ENCODE measurements at places on chromosomes 1 and 21.
A peak's percentile ranks its signal among the peaks of the same experiment; 100 is the strongest.

- DNase-seq: peak; percentile 25
These were observed 30.7 kb upstream of the AGPAT3 start for GRCh38 chr21:43834146-43834905.

DNA sequence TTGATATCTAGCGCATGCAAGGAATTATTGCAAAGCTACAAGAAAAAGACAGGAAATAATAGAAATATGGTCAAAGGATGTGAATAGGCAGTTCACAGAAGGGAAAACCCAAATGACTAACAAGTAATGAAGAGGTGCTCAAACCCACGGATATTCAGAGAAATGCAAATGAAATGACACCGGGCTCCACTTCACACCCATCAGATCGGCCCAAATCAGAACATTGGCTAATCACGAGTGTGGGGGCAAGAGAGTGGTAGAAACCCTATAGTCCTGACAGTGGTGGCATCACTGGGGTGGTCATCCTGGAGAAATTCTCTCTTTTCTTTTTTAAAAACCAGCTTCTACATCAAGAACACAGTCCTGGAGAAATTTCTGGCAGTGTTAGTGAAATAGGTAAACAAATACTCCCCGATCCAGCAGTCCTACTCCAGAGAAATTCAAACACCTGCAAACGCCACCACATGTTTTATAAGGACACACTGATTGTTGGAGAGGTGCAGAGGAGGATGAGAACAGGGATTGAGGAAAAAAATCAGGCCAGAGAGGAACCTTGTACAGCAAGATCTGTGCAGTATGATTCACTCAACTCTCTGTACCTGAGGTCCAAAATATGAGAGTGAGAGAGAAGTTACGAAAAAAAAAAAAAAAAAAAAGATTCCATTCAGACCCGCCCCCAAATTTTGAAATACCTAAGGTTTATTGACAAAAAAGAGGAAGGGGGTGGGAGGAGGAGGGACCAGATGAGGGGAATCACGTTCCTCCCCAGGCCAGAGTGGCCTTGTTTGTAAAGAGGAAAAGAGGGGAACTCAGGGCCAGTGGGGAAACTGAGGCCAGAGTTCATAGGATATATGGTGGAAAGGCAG, 9.2 kb upstream of the TNFRSF1B start:
- DNase-seq: no peak

DNA sequence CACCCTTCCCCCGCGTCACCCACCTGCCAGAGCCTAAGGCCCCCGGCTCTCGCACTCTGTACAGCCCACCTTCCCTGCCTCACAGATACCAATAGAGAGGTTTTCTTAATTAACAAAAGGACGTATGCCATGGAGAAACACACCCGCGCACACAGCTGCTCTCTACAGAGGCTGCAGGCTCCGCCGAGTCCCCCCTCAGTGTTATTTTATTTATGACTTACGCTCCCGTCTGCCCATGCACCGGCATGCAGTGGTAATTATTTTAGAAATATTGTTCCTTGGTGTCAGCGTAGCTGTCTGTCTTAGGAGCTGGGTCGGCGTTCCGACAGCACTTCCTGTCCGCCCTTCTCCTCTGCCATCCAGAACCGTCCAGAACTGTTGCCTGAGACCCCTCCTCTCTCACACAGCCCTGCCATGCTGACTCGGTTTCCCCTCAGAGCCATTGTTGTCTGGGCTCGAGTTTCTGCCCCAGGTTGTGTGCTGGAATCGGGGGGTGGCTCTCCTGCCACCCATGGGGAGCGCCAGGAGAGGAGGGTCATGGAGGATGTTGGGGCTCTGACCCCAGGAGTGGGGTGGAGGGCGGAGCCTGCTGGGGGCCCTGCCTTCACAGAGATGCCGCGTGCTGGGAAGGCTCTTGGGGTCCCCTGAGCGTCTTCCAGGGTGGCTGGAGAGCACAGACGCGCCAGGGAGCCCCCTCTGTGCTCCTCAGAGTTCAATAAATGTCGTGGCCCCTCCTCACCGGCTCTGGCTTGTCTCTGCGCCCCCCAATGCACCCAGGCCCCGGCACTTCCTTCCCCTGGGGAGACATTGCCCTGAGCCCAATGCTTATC, 39.6 kb upstream of the COL6A1 start:
- peak; percentile 25 for DNase-seq

DNA sequence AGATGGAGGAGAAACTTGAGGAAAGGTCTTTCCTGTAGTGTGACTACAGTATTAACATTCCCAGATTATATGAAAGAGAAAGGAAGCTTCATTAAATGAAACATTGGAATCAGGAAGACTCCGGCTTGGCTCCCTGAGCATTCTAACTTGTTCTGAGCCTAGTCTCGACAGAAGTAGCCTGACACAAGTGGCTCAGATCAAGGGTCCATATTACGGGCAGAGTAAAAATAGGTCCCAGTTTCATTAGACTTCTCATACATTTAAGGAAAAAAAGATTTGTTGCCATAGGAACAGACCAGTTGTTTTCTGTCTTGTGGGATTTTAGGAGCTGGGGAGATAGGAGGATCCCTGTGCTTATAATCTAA, 12.8 kb downstream of the SMAP2 start:
- DNase-seq: no peak

DNA sequence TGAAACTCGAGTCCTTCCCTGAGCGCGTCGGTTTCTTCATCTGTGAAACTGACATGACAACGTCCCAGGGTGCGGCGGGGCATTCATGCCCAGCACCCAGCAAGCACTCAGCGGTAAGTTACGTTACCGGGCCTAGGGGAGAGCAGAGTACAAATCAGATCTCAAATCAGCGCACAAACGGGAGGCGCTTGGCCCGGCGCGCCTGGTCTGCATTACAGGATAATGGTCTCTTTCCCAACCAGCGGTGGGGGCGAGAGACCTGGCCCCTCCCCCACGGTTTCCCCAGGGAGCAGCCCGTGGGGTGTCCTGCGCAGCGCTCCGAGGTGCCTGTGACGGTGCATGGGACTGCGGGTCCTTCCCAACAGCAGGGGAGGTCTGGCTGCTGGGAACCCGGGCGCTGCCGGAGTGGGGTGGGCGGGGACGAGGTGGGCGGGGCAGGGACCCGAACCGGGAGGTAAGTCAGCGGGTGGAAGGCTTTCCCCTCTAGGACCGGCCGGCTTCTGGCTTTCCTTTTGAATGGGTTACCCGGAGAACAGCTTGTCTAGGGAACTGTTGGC, 1.0 kb downstream of the TMEM51 start:
- DNase-seq: no peak

GRCh38 chr1:205346956-205347574, 9.7 kb downstream of the KLHDC8A start:
- DNase-seq: no peak

DNA sequence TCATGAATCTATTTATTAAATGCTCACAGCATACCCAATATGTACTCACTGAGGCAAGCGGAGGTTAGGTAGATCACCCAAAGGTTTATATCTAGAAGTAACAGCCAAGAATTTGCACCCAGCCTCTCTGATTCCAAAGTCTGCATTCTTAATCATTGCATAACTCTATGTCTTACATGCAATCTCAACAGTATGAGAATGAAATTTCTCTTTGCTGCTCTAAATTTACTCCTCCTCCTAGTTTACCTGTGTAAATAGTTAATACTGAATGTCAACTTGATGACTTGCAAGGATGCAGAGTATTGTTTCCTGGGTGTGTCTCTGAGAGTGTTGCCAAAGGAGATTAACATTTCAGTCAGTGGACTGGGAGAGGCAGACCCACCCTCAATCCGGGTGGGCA, 840.6 kb downstream of the BRINP3 start:
- no peak for DNase-seq

DNA sequence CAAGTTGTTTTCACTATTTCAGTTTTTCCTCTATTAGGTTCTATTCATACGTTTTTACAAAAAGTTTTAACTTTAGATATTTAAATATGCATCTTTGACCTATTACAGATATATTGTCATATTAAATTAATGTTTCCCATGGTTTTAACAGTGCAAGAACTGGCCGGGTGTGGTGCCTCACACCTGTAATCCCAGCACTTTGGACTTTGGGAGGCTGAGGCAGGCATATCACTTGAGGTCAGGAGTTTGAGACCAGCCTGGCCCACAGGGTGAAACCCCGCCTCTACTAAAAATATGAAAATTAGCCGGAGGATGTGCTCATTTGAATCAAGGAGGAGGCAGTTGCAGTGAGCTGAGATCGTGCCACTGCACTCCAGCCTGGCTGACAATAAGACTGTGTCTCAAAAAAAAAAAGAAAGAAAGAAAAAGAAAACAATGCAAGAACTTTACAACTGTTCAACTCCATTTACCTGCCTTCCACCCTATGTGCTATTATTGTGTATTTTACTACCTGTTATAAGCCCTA, 19.8 kb upstream of the TINAGL1 start:
- DNase-seq: no peak

DNA sequence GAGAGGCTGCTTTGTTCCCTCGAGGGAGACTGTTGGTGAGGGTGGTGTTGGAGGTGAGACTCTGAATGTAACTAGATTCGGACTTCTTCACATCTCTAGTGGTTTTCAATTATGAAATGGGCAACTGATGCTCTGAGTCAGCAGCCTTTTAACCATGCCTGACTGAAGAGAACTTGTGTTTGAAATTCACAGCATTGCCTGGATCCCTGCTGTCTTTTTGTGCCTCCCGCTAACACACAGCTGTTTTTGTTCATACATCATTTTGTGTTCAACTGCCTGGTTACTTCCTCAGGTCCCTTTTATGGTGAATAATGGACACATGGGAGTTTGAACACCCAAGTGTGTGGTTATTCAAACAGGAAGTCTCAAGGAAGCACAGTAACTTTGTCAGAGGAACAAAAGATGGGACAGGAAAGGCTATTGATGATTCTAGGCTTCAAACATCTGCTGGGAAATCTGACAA, 16.8 kb downstream of the LAMC1 start:
- no peak for DNase-seq

DNA sequence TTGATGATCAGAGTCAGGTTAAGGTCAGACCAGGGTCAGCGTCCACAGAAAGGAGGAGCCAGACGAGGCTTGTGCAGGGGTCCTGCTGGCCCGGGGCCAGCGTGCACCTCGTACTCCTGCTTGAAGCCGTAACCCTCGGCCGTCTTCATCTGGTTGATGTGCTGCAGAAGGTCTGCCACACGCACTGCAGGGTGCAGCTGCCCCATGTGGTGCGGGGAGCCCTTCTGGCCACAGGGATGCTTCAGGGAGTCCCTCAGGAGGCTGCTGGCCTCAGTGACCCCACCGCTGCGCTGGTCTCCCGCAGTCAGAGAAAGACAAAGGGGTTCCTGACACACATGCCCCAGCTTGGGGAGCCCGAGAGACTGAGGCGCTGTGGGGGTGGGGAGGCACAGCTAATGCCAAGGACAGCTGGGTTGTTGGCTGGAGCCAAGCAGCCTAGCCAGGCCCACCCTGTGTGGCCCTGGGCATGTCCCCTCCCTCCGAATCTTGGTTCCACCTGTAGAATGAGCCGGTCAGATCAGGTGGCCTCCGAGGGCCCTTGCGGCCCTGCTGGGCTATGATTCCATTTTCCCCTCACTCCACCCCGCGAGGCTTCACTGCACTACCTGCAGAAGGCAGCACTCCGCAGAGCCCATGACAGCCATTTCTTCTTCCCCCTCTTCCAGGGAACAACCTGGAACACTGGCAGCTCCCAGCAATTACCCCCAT, 251.9 kb downstream of the PTPRU start:
- no peak for DNase-seq

GRCh38 chr1:203175827-203176241, 208 bp upstream of the MYBPH start:
- DNase-seq: no peak

DNA sequence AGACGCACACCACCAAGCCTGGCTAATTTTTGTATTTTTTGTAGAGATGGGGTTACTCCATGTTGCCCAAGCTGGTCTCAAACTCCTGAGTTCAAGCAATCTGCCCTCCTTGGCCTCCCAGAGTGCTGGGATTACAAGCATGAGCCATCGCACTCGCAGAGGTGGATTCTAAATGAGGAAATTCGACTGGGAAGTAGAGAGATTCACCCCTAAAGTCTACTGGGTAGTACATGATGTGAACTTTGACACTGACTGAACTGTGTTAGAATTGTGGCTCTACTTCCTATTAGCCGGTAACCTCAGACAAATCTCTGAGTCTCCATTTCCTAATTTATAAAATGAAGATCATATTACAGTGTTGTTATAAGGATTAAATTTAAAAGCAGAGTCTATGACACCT, 276.0 kb upstream of the NR5A2 start:
- no peak for DNase-seq

- DNase-seq: no peak
These were observed 23.7 kb downstream of the IRF2BP2 start for GRCh38 chr1:234586304-234586703.

DNA sequence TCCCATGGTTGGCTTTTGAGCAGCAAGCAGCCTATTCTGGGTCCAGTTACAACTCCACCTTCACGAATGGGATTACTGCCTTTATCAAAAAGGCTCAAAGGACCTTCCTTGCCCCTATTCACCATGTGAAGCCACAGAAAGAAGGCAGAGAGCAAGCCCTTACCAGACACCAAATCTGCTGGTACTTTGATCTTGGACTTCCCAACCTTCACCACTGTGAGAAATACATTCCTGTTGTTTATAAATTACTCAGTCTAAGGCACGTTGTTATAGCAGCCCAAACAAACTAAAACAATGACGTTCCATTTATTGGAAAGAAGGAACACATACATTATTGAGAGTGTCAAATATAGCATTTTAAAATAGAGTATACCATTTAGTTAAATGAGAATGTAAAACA, 1557.9 kb downstream of the PLA2G4A start:
- DNase-seq: no peak

GRCh38 chr1:95431235-95431634, 197.2 kb downstream of the RWDD3 start:
- no peak for DNase-seq

Measured in D341Med (cell line).